Aorta (tissue), 5 donors: ENCODE measurements at places on chromosomes 16 and 17.

GRCh38 chr17:56389356-56389755, 204.1 kb upstream of the NOG start:
- no peak for DNase-seq

- no peak for DNase-seq
Observed at GRCh38 chr16:54657058-54657708, 273.5 kb upstream of the IRX5 start.

DNA sequence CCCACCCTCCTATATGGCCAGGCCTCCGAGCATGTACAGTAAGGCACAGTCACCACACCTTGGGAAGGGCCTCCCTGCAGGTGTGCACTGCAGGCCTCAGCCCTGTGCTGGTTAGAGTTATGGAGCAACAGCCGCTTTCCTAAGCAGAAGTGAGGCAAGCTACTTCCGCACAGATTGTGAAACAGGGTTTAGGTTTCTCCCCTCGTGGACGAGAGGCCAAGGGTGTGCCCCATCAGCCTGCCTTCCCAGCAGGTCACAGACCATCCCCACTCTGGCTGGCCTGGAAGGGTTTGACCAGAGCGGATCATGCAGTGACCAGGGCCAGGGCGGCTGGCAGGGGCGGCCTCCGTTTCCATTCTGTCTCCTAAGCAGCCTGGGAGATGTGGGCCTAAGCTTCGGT, 4.7 kb downstream of the MSRB1 start:
- DNase-seq, result peak; percentile 66

- no peak for DNase-seq
Observed at GRCh38 chr16:56639045-56639444, 579 bp downstream of the MT1A start.

- no peak for DNase-seq
Observed at GRCh38 chr16:29839822-29840221, 19.6 kb downstream of the MVP start.

DNA sequence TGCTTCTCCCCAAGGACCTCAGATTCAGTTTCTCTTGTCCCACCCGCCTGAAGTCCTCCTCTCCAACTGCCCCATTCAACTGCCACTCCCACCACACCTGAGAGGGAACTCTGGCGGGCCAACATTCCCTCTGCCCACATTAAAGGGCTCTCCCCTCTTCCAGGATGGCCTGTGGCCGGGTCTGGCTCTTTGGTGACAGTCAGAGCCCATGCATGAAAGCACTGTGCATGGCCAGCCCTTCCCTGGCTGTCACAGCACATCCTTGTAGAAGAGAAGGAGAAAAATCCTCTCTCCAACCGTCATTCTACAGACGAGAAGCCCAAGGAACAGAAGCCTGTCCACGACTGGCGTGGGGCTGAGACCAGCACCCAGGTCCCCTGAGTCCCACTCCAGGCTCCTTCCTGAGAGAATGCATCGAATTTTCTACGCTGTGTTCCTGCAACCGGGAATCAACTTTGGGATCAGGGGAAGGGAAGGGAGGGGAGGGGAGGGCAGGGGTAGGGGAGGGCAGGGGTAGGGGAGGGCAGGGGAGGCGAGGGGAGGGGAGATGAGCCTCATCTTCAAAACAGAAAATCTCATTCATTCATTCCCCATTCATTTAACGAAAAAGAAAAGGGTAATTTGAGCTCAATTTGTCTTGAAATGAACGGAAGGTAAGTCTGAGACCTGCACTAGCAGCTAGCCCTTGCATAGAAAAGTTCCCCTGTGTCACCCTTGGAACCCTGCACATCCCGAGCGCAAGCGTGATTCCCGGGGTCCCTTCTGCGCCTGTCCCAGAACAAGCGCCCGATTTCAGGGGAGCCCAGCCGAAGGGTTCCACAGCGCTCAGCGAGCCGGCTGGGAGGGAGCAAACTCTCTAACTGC, at the start of gene ABCC12:
Gene ABCC12 (minus strand): TSS at position 68 of the 864 bp plus-strand sequence. CDS start 9,569 bp downstream, outside the sequence.
- DNase-seq, result no peak

DNA sequence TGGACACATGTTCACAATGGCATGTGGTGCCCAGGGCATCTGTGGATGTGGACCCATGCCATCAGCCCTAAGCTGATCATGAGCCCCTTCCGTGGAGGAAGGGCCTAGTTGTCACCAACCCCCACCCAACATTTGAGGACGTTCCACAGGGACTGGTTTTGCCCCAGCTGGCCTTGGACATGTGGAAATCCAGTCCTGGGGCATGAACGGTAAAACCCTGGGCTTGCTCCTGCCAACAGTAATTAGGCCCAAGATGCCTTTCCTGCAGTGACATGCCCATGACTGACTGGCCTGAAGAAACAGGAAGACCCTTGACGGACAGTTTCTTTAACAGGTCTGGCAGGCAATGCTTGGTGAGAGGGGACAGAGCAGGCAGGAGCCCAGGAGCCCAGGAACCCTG, 7.7 kb downstream of the TNS4 start:
- no peak for DNase-seq

DNA sequence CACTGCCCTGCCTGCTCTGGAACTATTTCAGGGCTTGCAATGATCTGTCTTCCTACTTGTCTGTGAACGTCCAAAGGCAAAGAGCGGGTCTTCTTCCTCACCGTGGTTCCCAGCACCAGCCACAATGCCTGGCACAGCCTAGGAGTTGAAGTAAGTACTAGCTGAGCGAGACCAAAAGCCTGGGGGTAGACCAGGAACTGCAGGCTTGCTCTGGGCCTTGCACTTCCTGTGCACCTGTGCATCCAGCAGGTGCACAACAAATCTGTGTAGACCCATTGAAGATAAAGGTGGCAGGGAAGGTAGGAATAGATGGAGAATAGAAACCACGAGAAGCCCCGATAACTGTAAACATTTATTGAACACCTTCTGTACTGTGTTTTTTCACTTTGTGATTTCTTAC, 4.6 kb downstream of the FAM171A2 start:
- DNase-seq, result no peak

- no peak for DNase-seq
Observed at GRCh38 chr16:88484505-88485365, 31.7 kb downstream of the ZFPM1 start.

GRCh38 chr16:81939164-81940056, 71.9 kb downstream of the SDR42E1 start:
- DNase-seq, result no peak

DNA sequence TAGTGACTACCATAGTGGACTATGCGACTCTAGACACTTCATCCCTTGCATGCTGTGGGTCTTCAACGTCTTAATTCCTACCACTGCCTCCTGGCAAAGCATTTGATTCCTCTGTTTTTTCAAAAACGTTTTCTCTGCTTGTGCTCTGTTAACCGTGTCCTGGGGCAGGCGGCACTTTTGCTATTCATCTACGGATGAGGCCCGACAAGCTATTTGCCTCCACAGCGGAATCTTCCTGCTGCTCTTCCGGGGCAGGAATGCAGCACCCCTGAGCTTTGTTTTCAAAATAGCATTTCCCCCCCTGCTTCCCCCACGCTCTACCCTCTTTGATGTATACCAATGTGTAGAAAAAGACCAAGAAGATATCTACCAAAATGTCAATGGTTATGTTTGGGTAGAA, 39.8 kb upstream of the METTL16 start:
- no peak for DNase-seq

DNA sequence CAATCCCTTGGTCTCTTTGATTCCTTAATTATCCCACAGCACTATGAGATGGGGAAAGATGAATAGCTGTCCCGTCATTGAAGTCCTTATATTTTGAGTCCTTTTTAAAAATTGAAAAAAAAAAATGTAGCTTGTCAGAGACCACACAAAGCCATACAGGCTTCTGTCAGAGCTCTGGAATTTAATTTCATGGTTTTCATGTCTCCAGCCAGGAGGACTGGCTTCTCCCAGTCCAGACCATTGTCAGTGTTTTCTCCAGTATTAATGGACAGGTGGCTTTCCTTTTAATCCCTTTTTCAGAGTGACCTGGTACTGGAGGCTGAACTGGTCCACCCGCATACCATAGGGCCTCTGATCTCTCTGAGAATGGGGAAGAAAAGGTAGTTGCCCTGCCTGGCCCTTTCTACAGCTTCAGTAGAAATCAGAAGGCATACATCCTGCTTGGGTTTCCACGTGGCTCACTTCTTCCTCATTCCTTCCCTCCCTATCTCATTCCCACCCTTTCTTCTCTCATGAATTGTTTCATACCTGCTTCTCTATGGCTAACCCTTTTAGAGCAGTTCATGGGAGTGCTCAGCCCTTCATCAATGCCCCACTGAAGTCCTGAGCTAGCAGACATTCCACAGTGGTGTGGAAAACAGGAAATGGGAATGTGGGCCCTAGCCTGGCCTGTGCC, 29.1 kb downstream of the TRIM16 start:
- DNase-seq, result no peak

DNA sequence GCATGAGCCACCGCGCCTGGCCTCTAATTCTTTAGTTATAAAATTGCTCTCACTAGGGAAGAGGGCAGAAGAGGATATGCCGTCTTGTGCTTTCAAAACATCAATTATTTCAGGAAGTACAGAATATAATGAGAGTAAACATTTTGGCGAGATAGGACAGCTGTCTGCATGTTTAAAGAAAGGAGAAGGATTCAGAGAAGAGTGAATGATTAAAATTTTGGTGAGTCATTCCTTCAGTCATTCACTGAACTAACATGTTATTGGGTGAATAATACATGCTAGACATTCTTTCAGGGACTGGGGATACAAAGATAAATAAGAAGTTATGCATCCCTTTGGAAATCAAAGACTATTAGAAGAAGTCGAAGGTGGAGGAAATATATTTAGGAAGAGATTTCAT, 590.3 kb upstream of the GOT2 start:
- no peak for DNase-seq

- DNase-seq, result no peak
Observed at GRCh38 chr16:83343935-83344366, 463.8 kb upstream of the HSBP1 start.

- peak; percentile 86 for DNase-seq
Observed at GRCh38 chr17:81513372-81513752, 763 bp upstream of the ACTG1 start.

- DNase-seq, result no peak
Observed at GRCh38 chr16:53952215-53953208, 248.6 kb downstream of the FTO start.

GRCh38 chr17:32103476-32104113, 38.7 kb upstream of the RHOT1 start:
- DNase-seq, result no peak

- DNase-seq, result no peak
Observed at GRCh38 chr17:28669918-28670317, 7.9 kb downstream of the SUPT6H start.

DNA sequence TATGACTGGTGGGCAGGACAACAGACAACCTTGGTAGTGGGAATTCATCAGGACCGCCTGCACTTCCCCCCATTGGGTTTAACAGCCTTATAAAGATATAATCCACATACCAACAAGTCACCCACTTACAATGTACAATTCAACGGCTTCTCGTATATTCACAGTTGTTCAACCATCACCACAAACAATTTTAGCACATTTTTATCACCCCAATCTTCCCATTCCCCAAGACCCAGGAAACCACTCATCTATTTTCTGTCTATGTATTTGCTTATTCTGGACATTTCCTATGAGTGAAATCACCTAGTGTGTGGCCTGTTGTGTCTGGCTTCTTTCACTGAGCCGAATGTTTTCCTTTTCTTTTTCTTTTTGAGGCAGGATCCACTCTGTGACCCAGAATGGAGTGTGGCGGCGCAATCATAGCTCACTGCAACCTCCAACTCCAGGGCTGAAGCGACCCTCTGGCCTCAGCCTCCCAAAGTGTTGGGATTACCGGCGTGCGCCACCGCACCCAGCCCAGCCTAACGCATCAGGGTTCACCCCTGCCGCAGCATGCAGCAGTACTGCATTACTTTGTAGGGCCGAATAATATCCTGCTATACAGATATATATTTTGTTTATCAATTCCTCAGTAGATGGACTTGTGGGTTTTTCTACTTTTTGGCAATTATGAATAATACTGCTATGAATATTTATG, 10.9 kb downstream of the ANKS3 start:
- no peak for DNase-seq

DNA sequence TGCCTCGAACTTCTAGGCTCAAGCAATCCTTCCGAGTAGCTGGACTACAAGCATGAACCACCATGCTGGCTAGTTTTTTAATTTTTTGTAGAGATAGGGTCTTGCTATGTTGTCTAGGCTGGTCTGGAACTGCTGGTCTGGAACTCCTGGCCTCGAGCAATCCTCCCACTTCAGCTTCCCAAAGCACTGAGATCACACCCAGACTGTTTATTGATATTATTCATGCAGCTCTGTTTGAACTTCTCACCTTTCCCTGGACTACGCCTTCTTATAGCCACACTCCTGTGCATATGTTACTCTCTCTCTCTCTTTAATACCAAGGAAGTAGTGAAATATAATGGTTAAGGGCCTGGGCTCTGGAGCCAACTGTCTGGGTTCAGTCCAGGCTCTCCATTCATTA, 4.6 kb downstream of the COG7 start:
- no peak for DNase-seq

DNA sequence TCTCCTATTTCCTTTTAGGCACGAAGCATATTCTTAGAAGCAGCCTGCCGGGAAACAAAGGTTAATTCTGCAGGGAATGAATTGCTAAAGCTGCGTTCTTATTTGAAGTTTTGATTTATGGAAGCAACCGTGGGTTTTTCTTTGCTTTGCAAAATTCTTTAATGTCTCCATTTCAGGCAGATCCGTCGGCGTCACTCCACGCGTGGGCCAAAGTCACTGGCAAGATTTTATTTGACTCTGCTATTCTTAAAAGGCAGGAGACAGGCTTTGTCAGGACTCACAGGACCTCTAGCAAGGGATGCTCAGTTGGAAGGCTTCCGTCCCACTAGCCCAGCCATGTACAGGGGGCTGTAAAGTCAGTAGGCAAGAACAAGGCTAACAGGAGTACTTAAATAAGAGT, 387.3 kb upstream of the XYLT1 start:
- DNase-seq, result no peak

DNA sequence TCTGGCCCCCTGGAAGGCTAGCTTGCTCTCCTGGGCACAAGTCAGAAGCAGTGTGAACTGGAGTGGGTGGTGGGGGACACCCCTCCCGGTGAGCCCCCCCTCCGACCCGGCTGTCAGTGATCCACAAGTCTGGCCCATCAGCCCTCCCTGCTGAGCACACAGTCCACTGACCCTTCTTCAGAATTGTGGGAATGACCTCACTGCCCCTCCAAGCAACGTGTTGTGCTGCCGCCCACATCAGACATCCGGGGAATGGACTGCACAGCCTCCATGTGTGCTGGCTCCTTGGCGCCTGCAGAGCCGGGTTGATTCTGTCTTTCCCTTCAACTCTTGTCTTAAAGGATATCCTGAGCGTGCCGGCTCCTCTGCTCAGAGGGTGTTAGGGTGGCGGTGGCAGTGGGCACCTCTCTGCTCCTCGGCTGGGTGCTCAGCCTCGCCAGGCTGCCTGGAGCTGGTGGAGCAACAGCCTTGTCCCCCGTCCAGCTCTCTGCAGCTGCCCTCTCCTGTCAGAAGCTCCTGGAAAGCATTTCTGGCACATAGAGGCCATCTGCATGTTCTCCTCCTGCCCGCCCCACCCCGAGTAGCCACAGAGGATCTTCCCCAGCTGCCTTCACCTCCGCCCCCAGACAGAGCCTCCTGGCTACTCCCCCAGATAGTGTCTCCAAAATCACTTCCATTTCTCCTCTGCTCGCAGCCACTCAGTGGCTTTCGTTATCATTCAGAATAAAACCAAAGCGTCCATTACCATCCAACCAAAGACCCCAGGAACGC, 19.8 kb downstream of the NPTX1 start:
- no peak for DNase-seq
